ENCODE measurements at places on chromosomes 4 and X.

- DNase-seq, result peak; percentile 3
Measured at GRCh38 chrX:6095469-6095868, 133.2 kb downstream of the NLGN4X start.

- no peak for DNase-seq
Measured at GRCh38 chrX:101682723-101683122, 23.1 kb upstream of the ARMCX2 start.

- DNase-seq, result no peak
Measured at GRCh38 chr4:172680691-172681090, 487.9 kb upstream of the GALNT7 start.

DNA sequence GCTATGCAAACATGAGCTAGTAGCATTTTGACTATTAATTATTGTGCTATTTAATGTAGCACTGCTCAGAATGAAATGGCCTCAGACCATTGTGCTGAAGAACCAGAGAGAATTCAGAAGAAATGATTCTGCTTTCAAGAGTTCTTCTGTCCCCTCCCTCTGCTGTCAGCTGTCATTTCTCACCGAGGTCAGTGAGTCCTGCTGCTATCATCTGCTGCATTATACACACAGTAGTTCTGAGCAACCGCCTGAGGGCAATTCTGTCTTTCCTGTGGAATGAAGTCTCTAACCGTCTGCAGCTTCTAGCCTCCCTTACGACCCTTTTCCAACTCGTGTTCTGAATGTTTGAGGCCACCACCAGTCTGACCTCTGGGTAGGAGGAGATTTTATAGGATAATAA is 249.4 kb downstream of the HNRNPD start:
- no peak for DNase-seq

DNA sequence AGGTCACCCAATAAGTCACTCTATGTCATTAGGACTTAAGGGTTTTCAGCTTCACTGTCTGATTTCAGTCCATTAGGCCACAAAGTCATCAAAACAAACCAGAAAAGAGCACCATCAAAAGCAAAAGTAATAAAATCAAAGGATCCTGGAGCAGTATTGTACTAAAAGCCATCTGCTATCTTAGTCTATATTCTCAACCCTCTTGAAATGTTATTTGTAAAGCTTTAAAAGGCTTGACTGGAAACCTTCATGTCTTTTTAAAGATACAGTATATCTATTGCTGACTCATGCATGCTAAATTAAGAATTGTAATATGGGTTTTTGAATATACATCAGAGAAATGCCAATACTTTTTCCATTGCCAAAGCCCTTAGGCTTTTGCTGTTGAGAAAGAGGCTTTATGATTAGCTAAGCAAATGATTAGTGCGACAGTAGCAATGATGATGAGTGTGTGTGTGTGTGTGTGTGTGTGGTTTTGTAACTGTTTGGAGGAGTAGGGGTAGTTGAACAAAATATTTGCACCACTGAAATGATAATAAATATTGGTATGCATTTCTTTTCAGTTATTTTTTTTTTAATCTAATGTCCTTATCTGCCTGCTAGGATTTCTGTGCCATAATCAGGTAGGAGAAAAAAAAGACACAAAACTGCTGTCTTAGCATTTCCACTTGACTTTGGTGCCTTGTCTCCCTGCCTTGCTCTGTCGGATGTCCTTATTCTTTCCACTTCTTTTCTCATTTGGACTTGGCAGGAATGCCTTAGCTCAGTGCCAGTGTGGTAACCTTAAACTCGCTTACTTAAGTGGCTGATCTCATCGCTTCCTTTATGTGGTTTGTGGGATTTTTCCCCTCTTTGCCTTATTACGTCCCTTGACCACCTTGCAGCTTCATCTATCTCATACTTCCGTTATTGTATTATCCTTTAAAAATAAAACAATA is 119.7 kb downstream of the PCDH7 start:
- no peak for DNase-seq

- DNase-seq, result no peak
Measured at GRCh38 chr4:151389311-151389710, 19.7 kb upstream of the FHIP1A start.
